ENCODE measurements at places on chromosomes 4 and X.

GRCh38 chr4:184335520-184335919 lies 117.8 kb upstream of the ENPP6 start:
- no peak for DNase-seq

DNA sequence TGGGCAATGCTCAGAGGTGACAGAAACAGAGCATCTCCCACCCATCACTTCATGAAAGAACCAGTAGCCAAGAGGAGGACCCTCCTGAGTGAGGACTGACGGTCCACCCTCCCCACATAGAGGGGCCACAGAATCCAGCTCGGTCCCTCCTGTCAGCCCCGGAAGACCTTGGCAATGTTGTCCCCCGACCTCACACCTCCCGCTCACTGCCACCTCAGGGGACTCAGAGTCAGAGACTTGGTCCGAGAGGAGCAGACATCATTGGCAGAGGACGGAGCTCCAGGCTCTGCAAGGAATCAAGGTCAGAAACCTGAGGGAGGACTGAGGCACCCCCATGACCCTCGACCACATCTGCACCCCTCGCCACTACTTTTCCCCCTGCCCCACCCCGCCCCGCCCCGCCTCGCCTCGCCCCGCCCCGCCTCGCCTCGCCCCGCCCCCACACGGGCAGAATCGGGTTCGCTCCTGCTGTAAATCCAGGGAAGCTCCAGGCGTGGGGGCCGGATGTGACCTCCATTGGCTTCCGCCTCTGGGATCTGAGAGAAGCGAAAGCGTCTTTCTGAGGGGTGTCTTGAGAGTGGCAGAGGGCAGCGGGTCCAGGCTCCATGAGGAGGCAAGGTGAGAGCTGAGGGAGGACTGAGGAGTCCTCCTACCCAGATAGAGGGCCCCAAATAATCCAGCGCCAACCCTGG lies at the start of gene MAGEA11:
TSS of gene MAGEA11 (plus strand) at position 516 of the 692 bp plus-strand sequence. CDS start 1,100 bp downstream, outside the sequence.
- peak; percentile 63 for DNase-seq

GRCh38 chrX:46770000-46770816 lies 11.3 kb upstream of the SLC9A7 start:
- no peak for DNase-seq

- no peak for DNase-seq
These were observed 57.6 kb upstream of the RAP1GDS1 start for GRCh38 chr4:98203332-98204235.

- DNase-seq, result no peak
These were observed 87.4 kb upstream of the SLC7A11 start for GRCh38 chr4:138329506-138330070.

- no peak for DNase-seq
These were observed 108.8 kb upstream of the CENPE start for GRCh38 chr4:103306870-103307375.

DNA sequence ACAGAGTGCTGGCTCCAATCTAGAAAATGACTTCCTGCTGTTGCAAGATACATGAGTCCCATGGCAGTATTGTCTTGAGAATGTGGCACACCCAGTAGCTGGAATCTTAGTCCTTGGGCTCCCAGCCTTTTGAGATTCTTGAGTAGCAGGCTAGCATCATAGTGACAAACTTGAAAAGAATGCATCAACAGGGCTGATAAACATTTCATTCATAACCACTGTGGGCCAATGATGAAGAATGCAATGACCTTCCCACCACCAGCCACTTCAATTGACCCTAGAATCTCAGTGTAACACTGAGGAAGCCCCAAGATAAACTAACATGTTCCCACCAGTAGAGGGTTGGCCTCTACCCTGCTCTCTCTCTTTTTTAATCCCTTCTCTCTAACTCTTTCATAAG lies 329.3 kb downstream of the GBA3 start:
- DNase-seq, result peak; percentile 66

- DNase-seq, result no peak
These were observed 8.9 kb downstream of the AMBN start for GRCh38 chr4:70600977-70601376.

DNA sequence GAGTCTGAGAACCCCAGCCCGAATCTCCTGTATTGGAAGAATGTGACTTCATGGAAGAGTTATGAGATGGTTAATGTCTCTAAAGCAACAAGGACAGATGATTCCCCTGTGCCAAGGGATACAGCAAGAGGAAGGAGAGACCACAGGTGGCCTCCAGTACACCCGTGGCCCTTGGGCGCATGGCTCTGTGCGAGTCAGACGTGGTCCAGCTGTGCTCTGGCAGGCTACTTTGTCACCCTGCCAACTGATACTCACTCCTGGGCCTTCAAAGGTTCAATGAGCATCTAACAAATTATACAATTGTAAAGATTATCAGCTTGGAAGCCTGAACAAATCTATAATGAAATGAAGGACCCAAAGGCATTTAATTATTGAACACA lies 71.7 kb downstream of the NYX start:
- DNase-seq, result no peak

DNA sequence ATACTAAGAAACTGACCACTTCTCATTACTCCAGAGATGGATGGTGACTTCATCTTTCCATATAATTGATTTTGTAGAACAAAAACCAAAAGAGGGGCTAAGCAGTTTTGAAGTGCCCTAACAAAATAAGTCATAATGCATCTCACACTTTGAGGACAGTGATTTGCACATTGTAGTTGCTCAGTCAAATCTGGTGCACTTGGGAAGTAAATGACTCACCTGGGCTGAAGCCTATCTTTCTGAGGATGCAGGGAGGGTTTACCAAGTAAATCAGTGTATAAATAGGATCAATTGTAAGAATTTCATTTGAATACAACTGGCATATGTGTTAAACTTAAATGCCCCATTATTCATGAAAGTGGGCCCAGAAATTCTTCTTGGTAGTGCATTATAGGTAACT lies 134.2 kb downstream of the DCLK2 start:
- no peak for DNase-seq

GRCh38 chr4:113824396-113824795 lies 62.9 kb upstream of the CAMK2D start:
- no peak for DNase-seq

- no peak for DNase-seq
These were observed 6.6 kb downstream of the RAI2 start for GRCh38 chrX:17854531-17854930.

DNA sequence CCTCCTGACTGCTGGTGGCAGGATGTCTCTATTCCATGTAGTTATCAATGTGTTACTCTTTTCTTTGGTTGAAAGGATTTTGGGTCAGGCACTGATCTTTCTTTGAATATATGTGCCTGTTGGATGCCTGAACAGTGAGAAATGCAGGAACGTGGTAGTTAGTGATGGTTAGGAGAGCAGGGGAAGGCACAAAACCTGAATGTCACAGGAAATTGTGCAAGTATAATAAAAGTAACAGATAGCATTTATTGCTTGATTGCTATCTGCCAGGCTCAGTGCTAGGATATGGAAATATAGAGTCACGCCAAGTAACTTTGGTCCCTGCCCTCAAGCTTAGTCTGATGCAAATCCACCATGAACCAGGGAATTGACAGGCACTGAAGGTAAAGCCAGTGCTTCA lies 219.8 kb upstream of the FAT1 start:
- DNase-seq, result no peak

- peak; percentile 40 for DNase-seq
These were observed 17.0 kb upstream of the AP1AR start for GRCh38 chr4:112214390-112215264.

GRCh38 chrX:33161829-33162228 lies 49.5 kb downstream of the DMD start:
- DNase-seq, result no peak

DNA sequence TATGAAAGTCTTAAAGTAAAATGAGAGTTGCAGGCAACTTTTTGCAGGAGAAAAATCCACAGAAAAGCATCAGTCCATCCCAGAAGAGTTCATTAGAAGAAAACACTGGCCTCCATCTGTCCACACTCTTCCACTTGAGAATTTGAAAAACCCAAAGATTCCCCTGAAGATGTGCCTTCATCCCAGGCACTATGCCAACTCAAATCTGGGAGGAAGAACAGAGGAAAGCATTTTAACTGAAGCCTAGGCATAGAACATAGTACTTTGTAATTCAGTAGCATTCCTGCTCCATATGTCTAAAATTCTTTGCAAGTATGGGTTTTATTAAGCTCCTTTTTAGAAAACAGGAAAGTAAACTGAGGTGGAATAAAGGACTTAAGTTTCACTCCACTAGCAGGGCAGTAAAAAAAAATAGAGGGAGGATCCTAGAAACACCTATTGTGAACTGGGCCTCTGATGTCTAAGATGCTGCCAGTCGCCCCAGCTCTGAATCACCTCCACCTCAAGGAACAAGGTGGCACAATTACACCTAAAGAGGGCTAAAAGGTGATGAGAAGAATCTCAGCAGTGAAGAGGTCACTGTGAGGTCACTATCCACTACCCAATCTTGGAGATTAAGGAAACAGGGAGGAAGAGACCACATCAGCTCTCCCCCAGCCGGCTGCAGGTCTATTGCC lies 141.9 kb upstream of the FAM241A start:
- no peak for DNase-seq

- DNase-seq, result no peak
These were observed 126.9 kb downstream of the ELOVL6 start for GRCh38 chr4:110071466-110071865.

GRCh38 chr4:39978378-39978775 lies 666 bp upstream of the PDS5A start:
- DNase-seq, result no peak

- peak; percentile 0 for DNase-seq
These were observed 137.2 kb upstream of the ESX1 start for GRCh38 chrX:104391906-104392305.

DNA sequence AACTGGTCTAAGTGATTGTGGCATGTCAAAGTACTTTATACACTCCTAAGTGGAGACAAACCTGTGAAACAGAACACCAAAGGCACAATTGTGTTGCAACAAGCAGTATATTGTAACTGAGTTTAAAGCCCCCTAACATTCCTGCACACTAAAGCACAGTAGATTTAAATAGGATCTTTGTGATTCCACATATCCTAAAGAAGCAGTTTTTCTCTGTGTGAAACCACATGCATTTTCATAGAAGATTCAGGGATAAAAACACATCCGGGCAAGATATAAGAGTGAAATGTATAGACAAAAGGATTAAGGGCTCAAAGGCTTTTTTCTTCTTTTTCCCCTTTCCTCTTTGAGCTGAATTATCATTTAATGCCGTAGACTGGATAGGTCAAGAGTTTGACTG lies 82.2 kb downstream of the ANK2 start:
- DNase-seq, result no peak

DNA sequence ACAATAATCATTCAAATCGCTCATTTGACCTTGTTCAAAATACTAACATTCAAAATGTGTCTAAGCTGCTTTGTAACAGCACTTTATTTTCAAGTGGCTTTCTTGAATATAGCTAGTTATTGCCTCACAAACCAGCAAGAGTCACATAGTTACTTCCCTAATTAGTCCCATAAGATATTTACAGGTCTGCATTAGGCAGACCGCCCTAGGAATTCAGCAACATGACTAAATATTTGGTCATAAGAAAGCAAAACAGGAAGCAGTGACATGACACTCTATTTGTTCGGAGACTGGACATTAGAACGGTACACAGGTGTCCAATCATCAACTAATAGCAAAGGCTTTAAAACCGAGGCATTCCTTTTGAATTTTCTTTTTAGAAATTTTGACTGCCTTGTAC lies 262.0 kb downstream of the COL25A1 start:
- DNase-seq, result no peak

All from urothelium cell line (cell line).